ENCODE measurements at places on chromosomes 7 and 10.

DNA sequence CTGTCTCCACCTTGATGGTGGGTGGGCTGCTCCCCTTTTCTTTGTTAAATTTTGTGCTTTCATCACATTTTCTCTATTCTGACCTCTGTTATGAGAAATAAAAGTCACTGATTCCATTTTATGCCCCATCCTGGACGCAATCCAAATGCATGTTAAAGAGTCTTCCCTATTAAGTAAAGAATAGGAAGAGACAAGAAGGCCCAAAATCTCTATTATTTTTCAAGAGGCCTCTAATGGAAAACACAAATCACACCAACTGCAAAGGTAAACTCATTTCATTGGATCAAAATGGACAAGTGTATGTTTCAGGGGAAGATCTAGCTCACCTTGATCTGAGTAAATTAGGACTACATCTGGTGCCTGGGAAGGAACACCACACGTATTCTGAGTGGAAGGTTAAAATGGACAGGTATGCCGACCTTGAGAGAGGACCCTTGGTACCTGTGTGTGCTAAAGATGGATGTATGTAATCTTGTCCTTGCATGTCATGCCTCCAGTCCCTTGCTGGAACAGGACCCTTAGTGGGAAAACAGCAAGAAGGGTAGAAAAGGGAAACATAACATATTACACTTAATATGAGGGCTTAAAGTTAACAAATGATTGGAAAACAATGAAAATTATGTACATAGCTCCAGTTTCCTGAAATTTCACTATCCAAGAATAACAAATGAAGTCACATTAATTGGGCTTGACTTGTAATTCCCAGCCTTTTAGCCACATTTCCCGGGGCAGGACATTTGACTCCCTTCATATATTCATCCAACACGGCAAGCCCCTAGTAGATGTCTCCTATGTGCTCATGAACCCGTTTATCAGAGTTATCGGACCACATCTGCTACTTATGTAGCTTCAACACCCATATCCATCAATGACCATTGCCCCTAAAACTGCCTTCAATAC lies 7.6 kb downstream of the IFIT2 start:
- no peak for DNase-seq

DNA sequence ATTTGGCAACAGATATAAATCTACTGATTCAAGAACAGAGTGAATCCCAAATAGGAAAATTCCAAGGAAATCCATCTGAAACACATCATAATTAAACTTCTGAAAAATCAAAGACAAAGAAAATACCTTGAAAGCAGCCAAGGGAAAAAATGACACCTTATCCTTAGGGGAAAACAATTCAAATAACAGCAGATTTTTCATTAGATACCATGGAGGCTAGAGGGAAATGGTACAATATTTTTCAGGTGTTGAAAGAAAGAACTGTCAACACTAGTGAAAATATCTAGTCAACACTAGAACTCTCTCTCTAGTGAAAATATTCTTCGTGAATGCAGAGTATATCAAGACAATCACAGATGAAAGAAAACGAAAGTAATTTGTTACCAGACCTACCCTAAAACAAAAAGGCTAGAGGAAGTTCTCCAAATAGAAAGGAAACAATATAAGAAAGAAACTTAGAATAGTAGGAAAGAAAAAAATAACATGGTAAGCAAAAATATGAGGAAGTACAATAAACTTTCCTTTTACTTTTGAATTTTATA lies 5.7 kb upstream of the FAM241B start:
- DNase-seq: no peak

GRCh38 chr10:72337722-72338121 lies 17.0 kb downstream of the DNAJB12 start:
- no peak for DNase-seq

DNA sequence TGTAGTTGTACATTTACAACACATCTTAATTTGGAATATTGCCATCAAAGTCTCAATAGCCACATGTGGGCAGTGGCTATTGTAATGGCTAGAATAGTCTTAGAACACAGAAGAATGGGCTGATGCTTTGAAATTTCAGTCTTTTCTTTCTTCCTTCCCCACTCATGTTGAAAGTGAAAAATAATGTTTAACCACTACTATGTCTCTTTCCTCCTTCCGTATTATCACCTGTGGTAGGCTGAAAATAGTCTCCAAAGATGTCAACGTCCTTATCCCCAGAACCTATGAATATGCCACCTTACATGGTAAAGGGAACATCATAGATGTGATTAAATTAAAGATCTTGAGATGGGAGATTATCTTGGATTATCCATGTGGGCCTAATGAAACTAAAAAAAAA lies 154.0 kb downstream of the SUGCT start:
- no peak for DNase-seq

- DNase-seq: no peak
These were observed 20.7 kb downstream of the SLC16A9 start for GRCh38 chr10:59688921-59689351.

- no peak for DNase-seq
These were observed 70.3 kb downstream of the CCSER2 start for GRCh38 chr10:84398696-84399095.

DNA sequence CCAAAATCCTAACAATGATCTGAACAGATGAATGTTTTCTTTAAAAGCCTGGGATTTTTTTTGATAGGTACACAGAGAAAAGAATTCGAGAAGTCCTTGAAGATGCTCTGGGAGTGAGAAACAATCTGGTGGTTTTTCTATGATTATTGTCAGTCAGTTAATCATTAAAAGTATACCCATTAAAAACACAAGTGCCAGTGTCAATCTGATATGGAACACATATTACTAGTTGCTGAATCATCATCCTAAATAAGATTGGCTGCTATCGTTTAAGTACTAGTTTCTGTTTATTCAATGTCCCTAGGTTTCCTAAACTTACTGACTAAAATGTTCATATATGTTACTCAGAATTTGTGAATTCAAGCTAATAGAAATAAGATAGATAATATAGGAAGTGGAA lies 16.1 kb downstream of the COL28A1 start:
- no peak for DNase-seq

DNA sequence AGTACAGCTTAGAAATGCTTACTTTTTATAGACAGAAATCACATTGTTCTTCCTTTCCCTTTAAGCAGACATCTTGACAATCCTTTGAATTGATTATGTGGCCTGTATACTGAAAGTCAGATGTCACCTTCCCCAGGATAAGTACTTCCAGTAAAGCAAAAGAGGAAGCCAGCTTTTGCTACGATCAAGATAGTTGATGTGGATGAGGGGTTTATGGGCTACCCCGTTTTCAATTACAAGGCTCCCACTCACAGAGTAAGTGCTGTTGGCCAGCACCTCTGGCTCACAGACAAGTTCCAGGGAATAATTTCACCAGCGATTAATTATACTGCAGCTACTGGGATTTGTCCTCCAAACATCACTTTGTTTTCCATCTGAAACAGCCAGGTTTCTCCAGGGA lies 95.1 kb upstream of the SAMD8 start:
- no peak for DNase-seq

- DNase-seq: no peak
These were observed 79.6 kb upstream of the LRRC4 start for GRCh38 chr7:128110641-128111364.

- no peak for DNase-seq
These were observed 45.2 kb downstream of the EZH2 start for GRCh38 chr7:148838905-148839304.

DNA sequence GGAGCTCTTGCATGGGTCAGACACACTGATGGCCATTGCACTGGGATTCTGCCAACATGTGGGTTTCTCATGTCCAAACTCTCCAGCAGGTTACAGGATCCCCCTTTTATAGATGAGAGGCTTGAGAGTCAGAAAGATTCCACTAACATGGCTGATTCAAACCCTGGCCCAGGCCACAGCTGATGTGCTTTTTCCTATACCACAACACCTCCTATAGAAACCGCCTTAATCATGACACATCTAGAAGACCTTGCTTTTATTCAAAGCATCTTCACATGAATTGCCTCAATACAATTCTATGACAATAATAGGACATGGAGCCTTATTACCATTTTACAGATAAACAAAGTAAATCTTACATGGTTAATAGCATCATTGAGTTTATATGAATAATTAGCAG lies 188.6 kb downstream of the DPY19L1 start:
- DNase-seq: no peak

- no peak for DNase-seq
These were observed 163.8 kb upstream of the NPVF start for GRCh38 chr7:25391961-25392587.

- DNase-seq: no peak
These were observed 287.4 kb downstream of the C7orf25 start for GRCh38 chr7:42624471-42624870.

DNA sequence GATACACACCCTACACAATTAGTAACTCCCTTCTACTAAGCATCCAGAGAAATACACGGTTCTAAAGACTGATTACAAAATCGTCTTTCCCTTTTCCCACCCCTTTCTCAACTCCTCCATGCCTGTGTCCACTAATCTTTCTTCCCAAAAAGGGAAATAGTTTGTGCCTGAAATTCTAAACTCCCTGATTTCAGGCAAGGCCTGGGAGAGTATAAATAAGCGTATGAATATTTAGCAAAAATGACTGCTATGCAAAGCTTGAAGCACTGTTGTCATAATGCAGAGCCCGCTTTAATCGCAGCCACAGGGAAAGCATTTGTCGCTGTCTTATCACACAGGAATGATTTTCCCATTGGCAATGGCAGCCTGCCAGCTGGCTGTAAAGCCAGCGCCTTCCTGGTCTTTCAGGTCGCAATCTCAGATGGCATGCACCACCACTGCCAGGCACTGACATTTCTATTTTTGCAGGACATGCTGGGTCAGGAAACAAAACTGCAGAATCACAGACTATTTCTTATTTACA lies 142.9 kb upstream of the PCGF5 start:
- no peak for DNase-seq

DNA sequence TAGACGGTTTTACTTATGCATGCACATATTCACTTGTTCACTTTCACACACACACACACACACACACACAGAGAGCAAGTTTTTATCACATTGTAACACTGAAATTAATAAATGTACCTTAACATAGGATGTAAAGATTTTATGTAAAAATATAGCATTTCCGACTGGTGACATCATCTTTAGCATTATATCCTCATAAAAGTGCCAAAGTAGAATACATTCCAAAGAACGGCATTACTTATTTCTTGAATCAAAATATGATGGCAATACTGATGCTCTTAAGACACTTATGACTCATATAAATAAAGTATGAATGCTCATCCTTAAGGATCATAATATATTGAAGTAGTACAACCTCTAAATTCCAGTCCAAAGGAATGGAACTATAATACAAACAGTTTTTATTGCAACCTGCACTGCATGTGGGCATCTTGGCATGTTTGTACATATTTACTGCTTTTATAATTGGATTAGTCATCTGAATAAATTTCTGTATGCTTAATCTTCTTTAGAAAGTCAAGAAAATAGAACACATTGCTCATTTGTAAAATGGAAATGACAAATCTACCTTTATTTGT lies 290.0 kb upstream of the SEMA3A start:
- no peak for DNase-seq

DNA sequence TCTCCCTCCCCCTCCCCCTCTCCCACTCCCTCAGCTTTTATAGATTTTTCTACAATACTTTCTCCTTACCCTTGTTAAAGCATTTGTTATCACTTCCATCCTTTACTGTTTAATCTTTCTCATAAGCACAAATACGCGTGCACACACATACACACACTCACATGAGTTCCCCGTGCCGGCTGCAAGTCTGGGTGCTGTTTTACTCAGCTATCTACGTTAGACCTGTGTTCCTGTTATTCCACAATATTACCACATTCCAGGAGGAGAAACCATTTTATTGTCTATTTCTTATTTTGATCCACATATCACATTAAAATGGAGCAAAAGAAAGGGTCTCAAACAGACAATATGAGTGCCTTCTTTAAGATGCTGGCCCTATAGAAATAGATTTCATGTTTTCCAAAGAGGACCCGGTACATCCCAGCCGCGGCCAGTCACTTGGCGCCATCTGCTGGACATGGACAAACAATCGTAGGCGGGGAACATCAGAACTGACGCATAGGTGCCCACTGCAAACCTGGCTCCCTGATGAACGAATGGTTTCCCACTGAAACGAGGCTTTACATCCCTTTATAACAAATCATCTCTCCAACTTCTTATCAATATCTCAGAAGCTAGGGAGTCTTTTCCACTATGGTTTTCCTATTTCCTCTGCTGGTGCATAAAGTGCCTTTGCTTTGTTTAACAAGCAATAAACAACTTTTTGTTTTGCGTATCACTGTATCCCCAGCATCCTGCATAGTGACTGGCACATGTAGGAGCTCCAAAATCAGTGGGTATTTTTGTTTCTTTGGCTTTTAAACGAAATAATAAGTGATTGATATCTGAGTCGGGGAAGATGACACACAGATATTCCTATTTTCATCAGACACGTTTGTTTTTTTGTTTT lies 25.2 kb upstream of the OPTN start:
- DNase-seq: no peak

DNA sequence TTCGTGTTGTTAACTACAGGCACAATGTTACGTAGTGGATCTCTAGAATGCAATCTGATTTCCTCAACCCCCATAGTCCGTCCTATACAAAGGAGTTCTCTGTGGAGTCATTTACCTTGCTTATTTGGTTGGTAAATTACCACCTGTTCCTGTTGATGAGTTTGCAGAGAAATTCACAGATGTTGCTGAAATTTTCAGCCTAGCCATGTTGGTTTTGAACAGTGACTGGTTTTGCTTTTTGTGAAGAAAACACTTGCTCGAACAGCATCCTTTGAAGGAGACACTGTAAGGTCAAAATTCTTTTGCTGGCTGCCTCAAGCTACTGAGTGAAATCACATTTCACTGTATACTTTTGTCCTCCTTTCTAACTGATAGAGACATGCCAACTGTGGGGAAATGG lies 15.4 kb upstream of the PRKCQ start:
- no peak for DNase-seq

DNA sequence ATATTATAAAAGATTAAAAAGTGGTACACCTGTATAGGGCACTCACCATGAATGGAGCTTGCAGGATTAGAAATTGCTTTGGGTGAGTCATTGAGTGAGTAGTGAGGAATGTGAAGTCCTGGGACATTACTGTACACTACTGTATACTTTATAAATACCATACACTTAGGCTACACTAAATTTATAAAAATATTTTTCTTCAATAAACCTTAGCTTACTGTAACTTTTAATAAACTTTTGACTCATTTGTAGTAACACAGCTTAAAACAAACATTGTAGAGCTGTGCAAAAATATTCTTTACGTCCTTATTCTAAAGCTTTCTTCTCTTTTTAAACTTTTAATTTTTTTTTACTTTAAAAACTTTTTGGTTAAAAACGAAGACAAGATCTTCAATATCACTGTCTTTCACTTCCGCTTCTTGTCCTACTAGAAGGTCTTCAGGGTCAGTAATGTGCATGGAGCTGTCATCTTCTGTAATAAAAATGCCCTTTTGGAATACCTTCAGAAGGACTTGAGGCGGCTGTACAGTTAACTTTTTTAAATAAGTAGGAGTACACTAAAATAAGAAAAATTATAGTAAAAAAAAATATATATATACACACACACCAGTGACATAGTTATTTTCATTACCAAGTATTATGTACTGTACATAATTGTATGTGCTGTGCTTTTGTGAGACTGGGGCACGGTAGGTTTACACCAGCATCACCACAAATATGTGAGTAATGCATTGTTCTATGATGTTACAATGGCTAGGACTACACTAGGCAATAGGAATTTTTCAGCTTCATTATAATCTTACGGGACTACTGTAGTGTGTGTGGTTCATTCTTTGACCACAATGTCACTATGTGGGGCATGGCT lies 3.5 kb downstream of the STK31 start:
- no peak for DNase-seq
